ENCODE measurements at places on chromosomes 7 and 10.

- DNase-seq, result no peak
Measured at GRCh38 chr10:28833313-28833712, 156.0 kb downstream of the BAMBI start.

DNA sequence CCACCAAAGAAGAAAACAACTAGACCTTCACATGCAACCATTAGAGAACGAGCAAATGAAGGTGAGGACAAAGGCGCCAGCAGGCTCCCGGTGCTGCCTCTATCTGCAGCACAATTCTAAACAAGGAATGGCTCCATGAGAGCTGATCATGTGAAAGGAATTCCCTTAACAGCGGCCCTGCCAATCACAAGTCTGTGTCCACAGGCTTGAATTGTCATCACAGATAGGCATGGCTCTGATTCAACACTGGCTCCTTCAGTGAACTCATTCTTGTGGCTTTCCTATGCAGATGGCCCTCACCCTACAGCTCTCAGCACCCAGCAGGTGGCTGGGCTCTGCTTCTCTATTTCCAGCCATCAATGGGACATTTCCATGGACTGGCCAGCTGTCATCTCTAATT, 36.2 kb downstream of the LAMB1 start:
- peak; percentile 87 for DNase-seq

DNA sequence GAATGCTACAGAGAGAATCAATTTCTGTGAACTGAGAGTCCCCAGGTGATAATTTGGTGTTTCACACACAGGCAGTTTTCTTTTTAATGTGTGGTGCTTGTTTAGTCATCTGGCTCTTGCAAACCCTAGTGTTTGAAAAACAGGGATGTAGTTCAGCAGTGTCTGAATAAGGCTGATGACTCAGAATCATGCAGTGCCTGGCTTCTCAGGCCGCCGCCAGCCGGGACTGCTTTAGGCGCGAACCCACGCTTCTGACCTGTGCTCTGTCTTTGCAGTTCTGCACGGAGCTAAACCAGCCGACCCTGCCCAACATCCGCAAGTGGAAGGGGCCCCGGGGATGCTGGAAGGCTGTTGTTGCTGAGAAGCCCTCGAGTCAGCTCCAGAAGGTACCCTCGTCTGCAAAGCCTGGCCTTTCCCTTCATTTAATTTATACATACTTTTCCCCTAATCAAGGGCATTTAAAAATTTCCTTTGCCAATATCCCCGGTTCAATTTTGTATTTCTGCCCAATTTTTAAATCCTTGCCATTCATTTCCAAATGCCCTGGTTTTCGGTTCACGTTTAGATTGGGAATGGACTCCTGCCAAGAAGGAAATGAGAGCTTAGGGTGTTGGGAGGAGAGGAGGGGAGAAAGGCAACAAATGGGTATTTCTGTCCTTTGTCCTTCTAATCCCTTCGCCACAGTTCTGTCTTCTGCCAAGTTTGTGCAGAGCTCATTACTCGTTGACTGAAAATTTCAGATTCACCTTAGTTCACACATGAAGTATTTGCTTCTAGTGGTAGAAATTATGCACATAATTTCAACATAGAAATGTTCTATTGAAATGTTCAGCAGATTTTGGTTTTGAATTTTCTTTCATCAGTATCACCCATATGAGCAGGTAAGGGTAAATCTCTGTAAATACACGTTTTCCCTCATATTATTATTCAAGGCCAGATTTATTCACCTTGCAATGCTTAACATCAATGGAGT, 108.5 kb upstream of the ANLN start:
- peak; percentile 48 for DNase-seq

DNA sequence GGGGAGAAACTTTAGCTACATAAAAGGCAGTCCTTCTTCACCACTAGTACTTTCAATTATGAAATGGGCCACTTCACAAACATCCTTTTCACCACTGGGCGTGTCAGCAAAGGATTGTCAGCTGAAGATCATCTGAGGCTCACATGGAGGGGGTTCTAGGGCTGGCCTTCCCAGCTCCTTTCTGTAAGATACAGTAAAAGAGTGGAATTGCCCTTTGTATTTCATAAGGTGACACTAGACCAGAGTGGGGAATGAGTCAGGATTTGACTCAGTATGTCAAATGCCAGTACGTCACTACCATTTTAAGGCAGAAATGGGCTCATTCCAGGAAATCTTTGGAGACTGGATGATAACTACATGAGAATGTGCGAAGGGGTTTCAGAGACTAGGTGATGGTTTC, 21.2 kb upstream of the BLOC1S2 start:
- no peak for DNase-seq

DNA sequence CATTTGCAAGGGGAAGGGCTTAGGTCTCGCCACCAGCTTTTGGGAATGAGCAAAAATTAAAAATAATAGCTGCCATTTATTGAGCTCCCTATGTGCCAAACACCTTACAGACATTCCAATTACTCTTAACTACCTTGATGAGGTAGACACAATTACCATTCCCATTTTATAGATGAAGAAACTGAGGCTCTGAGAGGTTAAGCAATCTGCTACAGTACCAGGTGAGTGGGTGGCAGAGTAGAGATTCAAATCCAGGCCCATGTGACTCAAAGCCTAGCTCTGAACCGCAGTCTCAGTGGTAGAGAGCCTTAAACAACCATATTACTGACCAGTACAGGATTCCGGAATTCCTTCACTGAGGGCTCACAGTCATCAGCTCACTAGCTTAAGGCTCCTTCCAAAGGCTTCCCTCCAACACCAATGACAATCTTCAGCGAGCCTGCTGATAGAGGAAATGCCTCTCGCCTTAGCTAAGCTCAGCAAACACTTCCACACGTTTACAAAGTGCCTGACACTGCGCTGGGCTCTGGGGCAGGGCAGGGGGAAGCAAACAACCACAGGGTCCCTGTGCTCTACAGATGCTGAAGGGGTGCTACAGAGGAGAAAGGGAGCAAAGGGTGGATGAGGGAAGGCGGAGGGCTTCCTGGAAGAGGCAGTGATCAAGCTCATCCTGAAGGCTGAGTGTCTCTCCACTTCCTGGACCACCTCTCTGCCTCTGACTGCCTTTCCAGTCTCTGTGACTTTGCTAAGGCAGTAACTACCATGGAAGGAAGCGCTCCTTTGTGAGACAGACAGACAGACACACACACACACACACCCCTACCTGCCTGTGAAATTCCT, 7.4 kb downstream of the LRRC20 start:
- DNase-seq, result no peak

- DNase-seq, result no peak
Measured at GRCh38 chr7:42237811-42238541, 967 bp upstream of the GLI3 start.

- DNase-seq, result no peak
Measured at GRCh38 chr10:72663971-72664370, 28.0 kb upstream of the MCU start.

DNA sequence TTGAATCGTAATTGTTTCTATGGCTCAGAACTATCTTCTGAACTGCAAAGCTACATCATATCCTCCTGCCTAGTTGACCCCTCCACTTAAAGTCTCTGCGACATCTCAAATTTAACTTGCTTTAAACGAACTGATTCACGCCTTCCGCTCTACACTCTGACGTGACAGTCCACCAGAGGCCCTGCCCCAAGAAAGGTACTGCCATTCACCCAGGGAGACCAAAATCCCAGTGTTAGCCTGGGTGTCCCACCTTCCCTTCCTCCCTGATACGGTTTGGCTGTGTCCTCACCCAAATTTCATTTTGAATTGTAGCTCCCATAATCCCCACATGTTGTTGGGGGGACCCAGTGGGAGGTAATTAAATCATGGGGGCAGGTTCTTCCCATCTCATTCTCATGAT, 90.8 kb downstream of the CPXM2 start:
- no peak for DNase-seq

DNA sequence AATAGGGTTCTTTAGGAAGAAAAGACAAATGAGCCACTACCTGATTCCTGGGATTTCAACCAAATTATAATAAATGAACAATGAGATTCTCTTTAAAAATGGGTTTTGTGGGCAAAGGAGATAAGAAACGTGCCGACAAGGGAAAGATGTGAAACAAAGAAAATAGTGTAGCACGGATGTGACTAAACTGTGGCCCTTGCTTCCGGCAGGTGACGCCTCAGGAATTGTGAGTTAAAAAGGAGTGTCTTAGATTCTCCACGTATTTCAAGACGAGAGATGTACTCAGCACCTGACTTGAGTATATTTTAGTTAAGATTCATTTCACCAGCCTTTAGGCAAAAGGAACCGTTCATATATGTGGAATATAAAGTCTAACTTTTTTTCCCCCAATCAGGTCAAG, 75.9 kb downstream of the DNAH11 start:
- DNase-seq, result no peak

- DNase-seq, result no peak
Measured at GRCh38 chr10:37760817-37761216, 96.6 kb downstream of the ZNF248 start.

DNA sequence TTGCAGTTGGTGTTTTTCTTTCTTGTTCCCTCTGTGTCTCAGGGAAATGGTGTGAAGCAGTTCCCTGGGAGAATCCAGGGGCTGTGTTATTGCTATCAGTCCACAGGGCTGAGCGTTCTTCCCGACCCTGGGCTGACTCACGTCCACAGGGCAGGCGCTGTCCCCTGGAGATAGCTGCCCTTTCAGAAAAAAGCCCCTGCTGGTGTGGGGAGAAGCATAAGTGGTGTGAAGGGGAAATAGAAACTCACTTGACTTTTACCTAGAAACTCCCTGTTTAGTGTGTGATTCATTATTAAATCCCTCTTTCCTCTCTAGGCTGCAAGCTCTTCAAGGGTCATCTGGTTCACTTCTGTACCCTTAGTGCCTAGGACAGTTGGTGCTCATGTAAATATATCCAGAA, 63.3 kb upstream of the SMNDC1 start:
- DNase-seq, result no peak

GRCh38 chr10:102316421-102316820, 71.1 kb downstream of the GBF1 start:
- DNase-seq, result no peak

- no peak for DNase-seq
Measured at GRCh38 chr7:54729107-54729506, 29.9 kb downstream of the SEC61G start.

DNA sequence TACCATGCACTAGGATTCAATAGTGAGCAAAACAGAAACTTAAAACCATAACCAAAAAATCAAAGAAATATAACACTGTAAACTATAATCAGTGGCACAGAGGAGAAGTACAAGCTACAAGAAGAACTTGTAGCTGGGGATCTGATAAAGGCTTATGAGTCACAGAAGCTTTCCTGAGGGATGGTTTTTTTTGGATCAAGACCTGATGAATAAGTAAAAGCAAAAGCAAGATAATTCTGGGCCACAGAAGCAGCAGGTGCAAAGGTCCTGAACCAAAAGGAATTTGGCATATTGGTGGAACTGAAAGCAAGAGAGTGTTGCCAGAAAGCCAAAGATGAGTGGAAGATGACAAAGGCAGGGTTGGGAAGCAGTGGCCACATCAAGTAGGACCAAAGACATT, 37.4 kb upstream of the BET1 start:
- no peak for DNase-seq

All from NCI-H2029 (cell line).